ENCODE measurements at places on chromosomes 6 and 20.

GRCh38 chr6:97305414-97306066, 22.5 kb upstream of the MMS22L start:
- no peak for DNase-seq

DNA sequence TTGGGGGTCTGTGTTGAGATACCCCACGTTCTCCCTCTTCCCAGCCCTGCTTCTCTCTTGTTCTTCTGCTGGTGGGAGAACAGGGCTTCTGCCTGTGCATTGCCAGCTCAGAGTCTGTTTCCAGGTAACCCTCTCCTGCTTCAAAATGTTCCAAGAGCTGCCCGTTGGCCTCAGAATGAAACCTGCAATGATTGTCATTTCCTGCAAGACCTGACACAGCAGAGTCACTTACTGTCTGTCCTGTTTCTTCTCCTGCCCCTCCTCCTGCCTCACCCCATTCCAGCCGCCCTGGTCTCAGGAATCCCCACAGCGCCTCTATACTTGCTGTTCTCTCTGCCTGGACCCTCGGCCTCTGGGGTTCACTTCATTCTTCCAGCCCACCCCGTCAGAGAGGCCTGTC, 81.4 kb upstream of the ARID1B start:
- DNase-seq: no peak

GRCh38 chr20:21048841-21049273, 57.3 kb downstream of the LINC00237 start:
- no peak for DNase-seq

GRCh38 chr20:25992146-25992545, 295.5 kb upstream of the ZNF337 start:
- no peak for DNase-seq

- DNase-seq: no peak
Observed at GRCh38 chr20:15396900-15397299, 1059.5 kb upstream of the FLRT3 start.

GRCh38 chr6:24249926-24250325, 107.9 kb downstream of the DCDC2 start:
- DNase-seq: no peak

DNA sequence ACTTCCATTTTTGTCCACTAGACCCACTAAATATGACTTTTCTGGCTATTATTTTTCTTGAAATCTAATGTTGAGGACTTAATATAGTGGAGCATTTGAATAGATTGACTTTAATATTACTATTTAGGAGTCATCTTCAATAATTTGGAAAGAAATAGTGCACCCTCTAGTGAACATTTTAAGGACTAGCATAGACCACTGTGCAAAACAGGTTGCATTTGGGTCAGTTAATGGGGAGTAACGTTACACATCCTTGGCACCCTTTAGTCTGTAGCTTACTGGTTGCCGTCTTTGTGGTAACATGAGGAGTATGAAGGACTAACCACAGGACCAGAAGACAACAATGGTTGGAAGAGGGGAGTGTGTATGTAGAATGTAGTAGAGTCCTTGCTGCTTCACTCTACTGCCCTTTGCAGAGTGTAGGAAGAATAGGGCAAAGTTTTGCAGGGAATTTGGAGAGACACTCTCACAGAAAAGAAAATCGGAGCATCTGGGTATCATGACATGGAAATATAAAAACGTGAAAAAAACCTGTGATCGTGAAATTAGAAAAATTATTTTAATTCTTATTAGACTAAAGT, 25.2 kb downstream of the RFPL4B start:
- peak; percentile 46 for DNase-seq

DNA sequence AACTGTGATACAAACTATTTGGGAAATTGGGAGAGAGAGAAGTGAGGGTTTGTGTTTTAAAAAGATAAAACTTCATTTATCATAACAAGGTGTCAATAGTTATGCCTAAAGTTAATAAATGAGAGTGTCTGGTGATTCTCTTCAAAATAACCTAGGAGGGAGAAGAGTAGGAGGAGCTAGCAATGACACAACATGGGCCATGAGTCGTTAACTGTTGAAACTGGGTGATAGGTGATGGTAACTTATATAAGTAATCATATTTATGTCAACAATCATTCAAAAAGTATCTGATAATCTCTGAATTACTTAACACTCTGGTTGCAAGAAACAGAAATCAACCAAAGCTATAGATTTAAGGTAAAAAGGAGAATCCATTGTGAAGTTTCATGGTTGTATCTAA, 46.8 kb upstream of the INSM1 start:
- DNase-seq: no peak

DNA sequence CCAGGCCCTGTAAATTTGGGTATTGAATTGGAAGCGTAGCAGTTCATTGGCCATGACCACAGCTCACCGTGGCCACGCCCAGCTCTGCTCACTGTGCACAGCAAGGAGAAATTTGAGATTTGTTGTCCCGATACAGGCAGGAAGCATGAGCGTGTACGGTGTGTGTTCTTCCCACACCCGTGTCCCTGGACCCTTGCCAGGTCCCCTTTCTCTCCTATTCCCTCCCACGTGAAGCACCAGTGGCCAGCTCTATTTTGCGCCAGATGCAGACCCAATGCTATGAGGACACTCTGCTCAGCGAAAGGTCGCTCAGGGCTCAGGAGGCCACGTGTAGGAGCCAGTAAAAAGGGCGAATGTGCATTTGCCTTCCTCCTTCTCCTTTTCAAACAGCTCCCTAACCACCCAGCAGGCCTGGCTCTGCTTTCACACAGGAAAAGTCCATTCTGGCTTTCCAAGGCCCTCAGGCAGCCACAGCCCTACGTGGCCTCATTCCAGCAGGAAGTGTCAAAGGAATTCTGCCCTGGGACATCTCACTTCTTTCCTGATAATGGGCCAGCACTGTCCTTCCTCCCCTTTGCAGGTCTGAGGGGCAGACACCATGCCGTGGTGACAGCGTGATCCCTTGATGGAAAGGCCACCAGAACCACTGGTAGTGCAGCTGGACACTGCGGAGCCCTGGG, 499.2 kb upstream of the CDH4 start:
- no peak for DNase-seq

All from NCI-H1694 treated with DMSO at 0.1 percent for 48 hours (cell line).